ENCODE measurements at places on chromosomes 4 and X. TPM values are rescaled to one million over a fixed set of nuclear protein-coding genes. Genes with fewer than 3 reads are reported as not detected.

DNA sequence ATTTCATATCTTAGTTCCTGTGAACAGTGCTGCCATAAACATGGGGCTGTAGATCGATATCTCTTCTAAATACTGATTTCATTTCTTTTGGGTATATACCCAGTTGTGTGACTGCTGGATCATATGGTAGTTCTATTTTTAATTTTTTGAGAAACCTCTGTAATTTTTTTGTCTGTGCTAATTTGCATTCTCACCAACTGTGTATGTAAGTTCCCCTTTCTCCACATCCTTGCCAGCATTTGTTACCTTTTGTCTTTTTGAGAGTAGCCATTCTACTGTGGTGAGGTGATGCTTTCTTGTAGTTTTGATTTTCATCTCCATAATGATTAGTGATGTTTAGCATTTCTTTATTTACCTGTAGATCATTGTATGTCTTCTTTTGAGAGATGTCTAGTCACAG lies 2086.5 kb upstream of the TENM3 start:
- DNase-seq, result no peak

Gene SH3TC1
- 50.6 TPM for total RNA-seq

DNA sequence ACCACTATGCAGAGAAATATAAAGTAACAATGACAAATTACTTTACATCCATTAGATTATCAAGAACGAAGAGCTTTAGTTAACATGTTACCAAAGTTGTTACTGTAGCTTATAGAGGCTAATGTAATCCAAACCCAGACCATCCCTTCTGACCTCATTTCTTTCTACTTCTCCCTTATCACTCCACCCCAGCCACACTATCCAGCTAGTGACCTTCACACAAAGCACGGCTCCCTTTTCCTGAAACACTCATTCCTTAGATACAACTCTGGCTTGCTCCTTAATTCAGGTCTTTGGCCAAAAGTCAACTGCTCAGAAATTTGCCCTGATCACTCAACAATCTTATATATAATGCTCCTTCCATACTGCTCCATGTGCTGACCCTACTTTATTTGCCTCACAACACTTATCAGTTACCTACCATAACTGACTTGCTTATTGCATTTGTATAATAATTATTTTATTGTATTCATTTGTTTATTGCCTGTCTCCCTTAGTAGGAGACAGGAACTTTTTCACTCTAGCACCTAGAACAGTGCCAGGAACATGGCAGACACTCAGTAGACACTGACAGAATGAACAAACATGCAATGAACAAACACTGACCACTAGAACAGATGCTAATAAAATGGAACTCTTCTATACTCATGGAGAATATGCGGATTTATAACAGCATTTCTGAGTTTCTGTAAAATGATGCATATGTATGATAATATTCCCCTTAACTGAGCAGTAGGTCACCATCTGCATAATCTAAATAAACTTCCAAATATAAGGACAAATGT lies 67.6 kb downstream of the EIF4E start:
- DNase-seq, result no peak

GRCh38 chr4:36348403-36348938 lies 67.1 kb downstream of the DTHD1 start:
- DNase-seq, result no peak

DNA sequence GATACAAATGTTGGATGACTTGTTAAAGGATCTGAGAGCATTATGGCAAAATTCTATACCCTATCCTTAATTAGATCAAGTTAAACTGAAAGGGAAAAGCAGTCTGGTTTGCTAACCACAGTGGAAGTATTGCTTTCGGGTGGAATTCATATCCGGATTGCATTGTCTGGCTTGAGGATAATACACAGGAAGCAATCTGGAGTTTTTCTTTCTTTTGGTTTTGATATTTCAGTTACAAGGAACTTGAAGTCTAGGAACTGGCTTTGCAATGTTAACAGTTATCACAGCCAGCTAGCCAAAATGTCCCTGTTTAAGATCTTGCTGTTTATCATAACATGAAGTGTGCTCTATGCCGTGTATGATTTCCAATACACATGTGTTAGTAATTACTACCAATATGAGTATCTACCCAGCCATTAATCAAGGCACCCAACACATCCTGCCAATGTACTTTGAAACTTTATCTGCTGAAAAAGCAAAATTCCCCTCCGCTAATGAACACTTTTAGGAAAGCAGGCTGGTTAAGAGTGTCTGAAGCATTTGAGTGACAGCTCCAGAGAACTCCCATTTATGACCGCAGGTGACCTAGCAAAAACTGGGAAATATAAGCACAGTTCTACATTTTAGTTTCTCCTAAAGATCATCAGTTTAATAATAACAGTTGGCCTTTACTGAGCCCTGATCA lies 146.4 kb downstream of the PALLD start:
- no peak for DNase-seq

GRCh38 chr4:41204400-41204978 lies 9.9 kb downstream of the APBB2 start:
- DNase-seq, result no peak

DNA sequence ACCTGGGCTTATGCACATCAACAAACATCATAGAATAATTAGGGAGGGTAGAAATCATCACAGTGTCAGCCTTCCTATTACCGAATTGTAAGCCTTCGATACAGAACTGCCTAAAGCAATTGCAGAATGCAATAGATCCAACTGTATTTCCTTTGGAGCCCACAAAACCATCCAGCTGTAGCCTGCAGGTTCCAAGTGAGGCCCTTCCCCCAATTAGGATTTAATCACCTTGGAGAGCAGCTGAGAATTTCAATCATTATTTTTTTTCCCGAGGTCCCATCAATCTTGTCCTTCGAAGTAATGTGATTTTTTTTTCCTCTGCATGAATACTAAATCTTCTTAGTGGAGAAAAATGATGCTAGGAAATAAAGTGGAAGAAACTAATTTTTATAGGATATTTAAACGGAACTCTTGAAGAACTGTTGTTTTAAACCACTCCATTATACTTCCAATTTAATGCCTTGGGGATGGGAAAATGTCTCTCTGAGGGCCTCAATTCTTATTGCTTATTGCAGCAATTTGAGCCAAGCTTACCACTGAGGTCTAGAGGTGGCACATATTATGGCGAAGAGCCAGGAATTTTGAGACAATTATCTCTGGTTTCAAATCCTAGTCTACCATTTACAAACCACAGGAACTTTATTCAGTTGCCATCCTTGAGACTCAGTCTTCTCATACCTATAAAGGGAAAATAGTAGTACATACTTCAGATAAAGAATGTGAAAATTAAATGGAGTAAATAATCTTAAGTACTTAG lies 953.4 kb upstream of the IGFBP7 start:
- no peak for DNase-seq

- no peak for DNase-seq
These were observed 1.1 kb downstream of the HCFC1 start for GRCh38 chrX:153970357-153971123.

DNA sequence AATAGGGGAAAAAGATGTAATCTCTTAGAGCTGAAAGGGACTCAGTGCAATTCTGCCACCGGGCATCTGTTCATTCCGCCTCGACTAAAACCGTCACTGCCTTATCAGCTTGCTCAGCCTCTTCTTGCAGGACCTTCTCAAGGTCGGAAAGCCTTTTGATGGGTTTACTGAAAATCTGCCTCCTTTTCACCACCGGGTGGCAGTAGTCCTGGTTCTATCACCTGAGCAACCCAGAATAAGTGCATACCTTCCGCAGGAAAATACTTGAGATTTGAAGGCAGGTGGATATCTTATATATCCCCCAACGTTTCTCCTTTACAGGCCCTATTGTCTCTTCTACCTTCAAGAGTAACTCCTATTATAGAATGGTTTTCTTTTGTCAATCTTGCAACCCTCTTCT lies 103.4 kb upstream of the PAK3 start:
- DNase-seq, result no peak

Gene GJB1
- not detected for total RNA-seq

DNA sequence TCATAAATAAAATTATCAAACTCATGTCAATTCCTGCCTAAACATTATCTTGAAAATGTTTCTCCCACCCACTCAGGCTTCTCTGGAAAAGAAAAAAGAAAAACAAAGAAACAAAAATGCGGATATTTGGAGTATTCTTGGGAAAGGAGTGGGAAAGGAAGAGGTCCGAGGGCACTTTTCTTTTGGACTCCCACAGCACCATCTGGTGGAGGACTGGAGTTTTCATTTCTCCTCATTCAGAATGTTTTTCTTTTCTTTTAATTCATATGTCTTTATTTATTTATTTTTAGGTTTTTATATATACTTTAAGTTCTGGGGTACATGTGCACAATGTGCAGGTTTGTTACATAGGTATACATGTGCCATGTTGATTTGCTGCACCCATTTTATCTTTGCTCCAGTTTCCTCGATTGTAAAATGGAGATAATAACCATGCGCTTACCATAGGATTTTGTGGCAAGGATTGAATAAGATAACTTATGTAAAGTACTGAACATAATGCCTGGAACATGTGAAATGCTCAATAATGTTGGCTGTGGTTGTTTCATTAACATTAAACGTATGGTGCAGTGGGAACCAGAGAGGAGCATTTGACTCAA lies 8.0 kb upstream of the KCNE5 start:
- no peak for DNase-seq

DNA sequence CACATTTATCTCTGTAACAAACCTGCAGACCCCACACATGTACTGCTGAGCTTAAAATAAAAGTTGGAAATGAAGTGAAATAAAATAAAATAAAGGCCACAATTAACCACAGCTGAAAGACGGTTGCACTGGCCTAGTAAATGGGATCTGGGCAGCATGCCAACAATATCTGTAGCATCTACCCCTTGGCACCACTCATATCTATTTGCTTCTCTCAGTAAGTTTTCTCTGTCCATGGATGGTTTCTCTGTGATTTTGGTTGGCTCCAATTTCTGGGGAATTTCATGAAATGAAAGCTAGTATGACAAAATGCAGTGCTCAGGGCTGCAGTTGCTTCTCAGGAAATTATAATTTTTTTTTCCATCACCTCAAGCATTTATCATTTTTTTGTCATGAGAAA lies 172.0 kb upstream of the IL15 start:
- no peak for DNase-seq

Gene XKRX
- 0.74 TPM for total RNA-seq
